CD4-positive, alpha-beta T cell treated with Interleukin-1 beta for 1 hour (primary cell): ENCODE measurements at places on chromosomes 3 and 15.

DNA sequence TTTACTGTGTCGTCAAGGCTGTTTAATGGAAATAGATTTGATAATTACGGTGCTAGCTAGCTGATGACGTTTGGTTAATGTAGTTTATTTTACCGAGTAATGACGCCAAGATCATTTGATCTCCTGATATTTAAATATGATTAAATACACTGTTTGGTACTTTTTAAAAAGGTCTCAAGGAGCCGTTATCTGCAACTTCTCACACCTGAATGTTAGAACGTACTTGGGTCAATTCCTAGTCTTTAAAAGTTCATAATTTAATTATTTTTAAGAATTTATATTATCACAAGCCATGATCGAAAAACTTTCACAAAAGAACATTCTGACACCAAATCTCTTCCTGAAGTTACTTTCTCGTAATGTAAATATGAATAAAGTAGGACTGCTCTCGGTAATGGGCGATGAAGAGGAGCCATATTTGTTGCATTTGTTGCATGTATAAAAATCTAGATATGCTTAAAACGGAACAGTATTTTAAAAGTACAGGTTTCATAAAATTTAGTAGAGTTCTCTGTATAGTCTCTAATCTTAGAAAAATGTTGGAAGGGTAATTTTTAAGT lies 16.2 kb upstream of the CHD2 start:
- DNase-seq: no peak

DNA sequence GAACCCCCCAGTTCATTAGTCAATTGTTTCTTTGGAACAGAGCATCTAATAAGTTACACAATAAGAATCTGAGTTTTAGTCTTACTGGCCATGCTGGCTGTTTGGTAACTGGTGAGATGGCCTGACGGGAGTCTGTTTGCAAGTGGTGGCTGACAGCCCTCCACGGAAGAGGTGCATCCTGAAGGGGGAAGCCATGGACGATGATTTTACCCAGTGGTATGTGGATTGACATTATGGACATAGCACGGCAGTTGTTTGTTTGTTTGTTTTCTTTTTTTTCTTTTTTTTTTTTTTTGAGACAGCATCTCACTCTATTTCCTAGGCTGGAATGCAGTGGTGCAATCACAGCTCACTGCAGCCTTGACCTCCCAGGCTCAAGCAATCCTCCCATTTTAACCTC lies 156.0 kb downstream of the RPLP1 start:
- DNase-seq: no peak

DNA sequence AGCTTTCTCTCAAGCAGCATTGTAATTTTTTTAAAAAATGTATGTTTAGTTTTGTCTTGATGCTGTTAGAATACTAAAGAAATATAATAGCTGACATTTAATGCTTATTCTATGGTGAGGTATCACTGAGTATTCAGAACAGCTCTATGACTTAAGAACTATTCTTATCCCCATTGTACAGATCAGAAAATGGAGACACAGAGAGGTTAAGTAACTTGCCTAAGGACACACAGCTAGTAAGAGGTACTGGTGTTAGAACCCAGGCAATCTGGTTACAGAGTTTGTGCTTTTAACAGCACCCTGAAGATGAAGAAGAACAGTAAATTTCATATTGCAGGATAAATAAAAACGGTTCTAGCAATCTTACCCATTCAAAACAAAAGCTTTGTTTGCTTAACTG lies 15.5 kb downstream of the PLA2G4D start:
- no peak for DNase-seq

- DNase-seq: peak; percentile 73
These were observed 17.5 kb upstream of the PPIB start for GRCh38 chr15:64180235-64180824.

GRCh38 chr3:16817197-16817596 lies 67.6 kb upstream of the PLCL2 start:
- no peak for DNase-seq

DNA sequence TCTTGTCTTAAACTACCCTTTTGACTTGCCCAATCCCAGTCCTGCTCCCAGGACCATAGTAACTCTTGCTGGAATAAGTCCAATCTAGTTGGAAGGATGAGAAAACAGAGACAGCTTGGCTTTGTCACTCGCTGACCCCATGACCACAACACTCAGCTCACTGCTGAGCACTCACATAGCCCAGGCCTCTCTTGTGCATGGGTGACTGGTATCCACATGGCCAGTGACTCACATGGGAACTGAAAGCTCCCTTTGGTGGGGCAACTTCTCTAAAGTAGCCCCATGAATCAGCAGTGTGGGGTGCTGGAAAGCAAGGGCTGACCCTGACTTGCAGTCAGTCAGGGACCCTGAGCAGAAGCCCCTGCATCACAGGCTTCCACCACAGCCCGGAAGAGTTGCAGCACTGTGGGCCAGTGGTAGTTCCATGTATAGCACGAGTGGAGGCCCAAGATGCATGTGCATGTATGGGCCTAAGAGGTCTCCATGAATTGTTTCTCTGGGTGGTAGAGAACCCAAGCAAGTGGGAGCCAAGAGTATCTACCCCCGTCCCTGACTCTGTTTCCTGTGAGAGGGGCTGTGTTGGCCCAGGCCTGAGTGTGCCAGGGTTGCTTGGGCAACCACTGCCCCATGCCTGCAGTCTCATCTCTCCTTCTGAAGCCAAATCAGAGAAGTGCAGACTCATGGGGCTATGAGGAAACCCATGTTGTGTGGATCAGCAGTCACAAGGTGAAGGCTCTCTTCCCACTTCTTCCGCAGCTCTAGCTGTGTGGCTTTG lies 62.1 kb upstream of the XCR1 start:
- peak; percentile 28 for DNase-seq

DNA sequence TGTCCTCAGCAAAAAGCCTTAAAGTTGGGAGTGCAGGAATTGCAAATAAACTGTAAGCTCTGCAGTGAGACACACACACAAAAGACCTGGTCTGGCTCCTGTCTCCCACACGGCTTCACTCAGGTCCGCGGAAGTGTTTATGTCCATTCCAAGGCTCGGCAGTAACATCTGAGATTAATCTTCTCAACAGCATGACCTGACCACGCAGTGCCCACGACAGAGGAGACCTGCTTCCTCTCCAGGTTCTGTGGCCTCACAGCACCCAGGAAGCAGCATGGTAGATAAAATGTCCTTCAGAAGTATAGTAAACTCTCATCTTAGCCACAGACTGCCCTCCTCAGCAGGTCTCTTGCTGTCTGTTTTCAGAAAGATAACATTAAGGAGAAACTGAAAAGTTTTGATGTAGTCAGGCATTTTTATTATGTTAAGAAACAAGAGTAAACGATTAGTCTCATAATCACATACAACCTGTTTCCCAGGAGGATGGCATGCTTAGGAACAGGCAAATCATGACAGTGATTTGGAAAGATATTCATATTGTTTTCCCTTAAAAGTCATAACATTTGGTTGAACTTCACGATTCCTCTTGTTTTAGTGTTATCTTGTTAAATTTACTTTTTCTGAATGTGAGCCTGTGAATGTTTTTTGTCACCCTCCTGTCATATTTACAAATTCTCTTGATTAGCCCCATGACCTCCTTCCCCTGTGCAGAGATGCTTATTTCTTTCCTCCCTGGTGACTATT lies 34.6 kb downstream of the CD200R1L start:
- no peak for DNase-seq

GRCh38 chr15:64739577-64740143 lies 35.7 kb downstream of the RBPMS2 start:
- no peak for DNase-seq

DNA sequence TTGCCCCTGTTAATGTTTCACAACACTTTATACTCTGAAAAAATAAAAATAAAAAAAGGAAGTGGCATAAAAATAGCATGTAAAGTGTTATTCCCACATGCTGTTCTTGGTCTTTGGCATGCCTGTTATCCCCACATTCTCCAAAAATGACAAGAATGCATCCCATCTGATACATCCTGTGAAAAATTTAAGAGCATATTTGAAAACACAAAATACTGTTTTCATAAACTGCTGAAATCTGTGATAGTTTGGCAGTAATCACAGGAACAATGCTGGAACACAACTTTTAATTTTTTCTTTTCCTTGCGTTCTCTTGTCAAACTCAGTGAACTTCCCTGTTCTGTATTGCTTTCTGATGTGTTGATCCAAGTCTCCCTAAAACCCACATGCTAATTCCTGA lies 288.8 kb downstream of the ROBO2 start:
- DNase-seq: no peak

DNA sequence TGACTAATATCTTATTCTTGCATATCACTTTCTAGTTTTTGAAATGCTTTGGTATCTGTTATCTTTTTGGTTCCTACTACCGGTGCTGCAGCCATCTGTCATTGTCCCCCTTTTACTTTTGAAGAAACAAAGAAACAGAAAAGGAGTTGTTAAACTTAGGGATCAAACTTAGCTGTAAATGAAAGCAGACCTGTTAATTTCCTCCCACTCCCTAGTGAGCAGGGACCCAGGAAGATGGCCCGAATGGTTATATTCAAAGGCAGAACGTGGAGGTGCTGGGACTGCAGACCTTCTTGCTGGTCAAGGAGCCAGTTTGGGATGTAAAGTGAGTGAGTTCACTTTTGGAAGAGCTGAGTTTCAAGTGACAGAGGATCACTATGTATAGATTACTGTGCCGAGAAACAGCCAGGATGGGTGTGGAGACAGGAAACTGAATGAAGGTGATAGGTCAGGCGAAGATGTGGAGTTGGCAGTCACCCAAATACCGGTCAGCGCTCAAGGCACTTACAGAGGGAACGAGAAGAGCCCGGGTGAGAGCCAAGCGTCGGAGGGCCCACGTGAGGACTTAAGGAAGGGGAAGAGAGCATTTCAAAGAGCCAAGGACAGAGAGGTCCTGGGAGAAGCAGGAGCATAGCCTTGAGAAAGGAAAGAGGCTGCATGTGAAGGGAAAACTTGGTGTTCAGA lies 20.1 kb downstream of the KBTBD8 start:
- DNase-seq: no peak

- no peak for DNase-seq
These were observed 53.3 kb downstream of the PPP2R3A start for GRCh38 chr3:136018876-136019275.

- no peak for DNase-seq
These were observed 53.2 kb upstream of the FNDC3B start for GRCh38 chr3:171986176-171986575.

DNA sequence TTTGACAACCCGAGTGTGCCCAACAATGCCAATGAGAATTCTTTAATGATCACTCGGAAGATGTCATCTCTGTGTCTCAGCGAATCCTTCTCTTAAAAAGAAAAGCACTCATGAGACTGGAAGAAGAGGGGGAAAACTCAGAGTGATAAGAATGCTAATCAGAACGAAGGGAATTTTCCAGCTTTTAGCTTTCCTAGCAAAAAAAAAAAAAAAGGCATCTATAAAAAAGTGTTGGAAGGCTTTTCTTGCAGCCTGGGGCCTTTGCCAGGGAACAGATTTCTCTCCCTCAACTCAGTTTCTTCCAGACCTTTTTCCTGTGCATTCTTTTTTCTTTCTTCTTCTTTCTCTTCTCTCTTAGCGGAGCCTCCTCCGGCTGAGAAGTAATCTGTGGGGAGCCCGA lies 80.5 kb upstream of the NEO1 start:
- DNase-seq: no peak

DNA sequence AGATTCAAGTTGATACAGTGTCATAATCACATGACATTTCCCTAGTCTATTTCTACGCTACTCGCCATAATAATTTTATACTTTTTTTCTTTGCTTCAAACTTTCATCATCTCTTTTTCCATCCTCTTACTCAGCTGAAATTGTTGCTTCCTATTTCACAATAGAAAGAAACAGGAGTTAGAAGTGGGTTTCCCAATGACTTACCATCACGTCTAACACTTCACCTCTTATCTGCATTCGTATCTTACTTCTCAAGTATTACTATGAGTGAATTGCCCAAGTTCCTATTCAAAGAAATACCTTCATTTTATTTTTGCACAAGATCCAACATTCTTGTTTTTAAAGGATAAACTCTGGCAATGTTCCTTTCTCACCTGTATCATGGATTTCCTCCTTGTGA lies 1539.9 kb downstream of the SI start:
- no peak for DNase-seq

GRCh38 chr3:135513106-135514059 lies 452.1 kb upstream of the PPP2R3A start:
- no peak for DNase-seq

DNA sequence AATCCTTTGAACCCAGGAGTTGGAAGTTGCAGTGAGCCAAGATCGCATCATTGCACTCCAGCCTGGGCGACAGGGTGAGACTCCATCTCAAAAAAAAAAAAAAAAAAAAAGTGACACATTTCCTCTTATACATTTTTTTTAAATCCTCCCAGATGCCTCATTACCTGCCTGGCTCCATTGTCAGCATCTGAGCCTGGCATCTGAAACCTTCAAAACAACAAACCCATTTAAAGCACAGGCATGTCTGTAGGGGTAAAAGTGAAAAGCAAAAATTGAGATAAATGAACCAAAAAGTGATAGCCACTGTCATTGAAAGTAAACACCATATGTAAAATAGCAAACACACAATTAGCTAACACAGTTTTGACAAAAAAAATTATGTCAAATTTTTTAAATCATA lies 38.6 kb downstream of the OSBPL10 start:
- DNase-seq: no peak

GRCh38 chr3:140903196-140903595 lies 38.4 kb upstream of the SLC25A36 start:
- no peak for DNase-seq

GRCh38 chr3:159062734-159063410 lies 261.0 kb downstream of the MFSD1 start:
- no peak for DNase-seq
